Natural killer cell treated with Interleukin-12 subunit alpha and Interleukin-12 subunit beta and Interleukin-15 and Interleukin-18, amount 100 ng/mL, for 72 hours (primary cell): ENCODE measurements at places on chromosomes 16 and 17.

DNA sequence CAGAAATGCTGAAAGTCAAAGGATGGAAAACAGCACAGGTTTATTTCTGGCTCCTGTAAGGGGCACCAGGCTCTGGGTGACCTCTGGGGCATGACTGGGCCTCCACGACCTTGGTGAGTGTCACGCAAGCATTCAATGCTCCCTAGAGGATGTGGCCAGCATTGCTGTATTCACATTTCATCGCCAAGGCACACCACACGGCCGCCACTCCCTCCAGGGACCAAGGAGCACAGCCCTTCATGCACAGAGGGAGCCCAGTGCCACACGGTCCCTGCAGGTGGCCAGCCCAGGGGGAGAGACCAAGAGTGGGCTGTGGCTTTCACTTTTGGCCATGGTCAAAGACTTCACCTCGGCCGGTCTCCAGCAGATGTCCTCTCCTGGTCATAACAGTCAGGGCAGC, 137.4 kb upstream of the TNRC6C start:
- DNase-seq: no peak

DNA sequence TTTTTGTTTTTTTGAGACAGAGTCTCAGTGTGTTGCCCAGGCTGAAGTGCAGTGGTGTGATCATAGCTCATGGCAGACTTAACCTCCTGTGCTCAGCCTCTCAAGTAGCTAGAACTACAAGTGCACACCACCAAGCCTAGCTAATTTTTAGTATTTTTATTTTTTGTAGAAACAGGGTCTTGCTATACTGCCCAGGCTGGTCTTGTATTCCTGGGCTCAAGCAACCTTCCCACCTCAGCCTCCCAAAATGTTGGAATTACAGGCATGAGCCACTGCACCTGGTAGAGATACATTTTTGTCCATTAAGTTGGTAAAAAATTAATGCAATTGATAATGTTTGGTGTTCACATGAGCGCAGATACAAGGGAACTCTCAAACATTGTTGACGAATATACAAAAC, 22.2 kb upstream of the SRCIN1 start:
- no peak for DNase-seq

DNA sequence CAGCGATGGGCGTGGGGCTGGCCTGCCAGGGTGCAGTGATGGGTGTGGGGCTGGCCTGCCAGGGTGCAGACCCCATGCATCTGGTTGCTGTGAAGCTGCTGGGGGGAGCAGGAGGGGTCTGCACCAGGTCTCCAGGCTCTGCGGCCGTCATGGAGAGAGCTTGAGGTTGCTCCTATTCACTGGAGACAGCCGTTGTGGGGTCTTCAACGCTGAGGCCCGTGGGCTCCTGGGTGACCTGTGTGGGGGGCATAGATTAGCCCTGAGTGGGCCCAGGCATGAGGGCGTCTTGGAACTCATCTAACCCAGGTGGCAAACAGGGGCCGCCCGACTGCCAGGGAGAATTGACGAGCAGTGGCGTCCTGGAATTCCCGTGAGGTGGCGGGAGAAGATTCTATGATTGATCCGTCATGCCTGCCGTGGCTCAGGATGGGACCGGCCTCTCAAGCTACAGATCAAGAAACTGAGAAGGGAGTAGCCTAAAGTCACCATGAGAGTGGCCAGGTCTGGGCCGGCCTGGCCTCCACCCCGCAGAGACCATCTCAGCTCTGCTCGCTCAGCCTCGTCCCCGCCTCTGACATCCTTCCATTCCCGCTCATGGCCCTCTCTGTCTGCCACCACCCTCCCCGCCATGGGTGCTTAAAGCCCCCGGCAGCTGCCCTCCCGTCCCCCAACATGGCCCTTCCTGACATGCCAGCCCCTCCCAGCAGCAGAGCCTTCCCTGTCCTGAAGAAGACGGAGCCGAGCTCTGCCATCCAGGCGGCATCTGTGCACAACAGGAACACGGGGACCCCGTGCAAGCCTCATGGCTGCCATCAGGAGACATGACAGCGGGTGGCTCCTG, 50.7 kb upstream of the ACSF3 start:
- no peak for DNase-seq

DNA sequence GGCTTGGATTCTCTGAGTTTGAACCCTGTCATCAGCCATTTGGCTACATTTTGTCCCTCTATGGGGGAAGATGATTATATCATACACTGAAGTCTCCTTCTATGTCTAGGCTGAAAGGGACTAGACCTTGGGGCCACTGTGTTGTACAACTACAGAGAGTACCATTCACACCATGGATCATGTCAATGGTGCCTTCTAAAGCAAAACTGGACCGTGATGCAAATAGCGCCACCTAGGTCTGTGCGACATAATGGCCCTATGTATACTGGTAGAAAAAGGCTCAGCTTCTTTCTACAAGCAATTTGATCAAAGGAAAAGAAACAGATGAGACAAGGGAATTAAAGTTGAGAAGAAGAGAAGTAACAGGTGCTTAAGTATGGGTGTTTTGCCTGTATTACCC, 100.7 kb downstream of the LYRM1 start:
- DNase-seq: no peak

- no peak for DNase-seq
Observed at GRCh38 chr17:73166731-73167581, 2.1 kb downstream of the SSTR2 start.

DNA sequence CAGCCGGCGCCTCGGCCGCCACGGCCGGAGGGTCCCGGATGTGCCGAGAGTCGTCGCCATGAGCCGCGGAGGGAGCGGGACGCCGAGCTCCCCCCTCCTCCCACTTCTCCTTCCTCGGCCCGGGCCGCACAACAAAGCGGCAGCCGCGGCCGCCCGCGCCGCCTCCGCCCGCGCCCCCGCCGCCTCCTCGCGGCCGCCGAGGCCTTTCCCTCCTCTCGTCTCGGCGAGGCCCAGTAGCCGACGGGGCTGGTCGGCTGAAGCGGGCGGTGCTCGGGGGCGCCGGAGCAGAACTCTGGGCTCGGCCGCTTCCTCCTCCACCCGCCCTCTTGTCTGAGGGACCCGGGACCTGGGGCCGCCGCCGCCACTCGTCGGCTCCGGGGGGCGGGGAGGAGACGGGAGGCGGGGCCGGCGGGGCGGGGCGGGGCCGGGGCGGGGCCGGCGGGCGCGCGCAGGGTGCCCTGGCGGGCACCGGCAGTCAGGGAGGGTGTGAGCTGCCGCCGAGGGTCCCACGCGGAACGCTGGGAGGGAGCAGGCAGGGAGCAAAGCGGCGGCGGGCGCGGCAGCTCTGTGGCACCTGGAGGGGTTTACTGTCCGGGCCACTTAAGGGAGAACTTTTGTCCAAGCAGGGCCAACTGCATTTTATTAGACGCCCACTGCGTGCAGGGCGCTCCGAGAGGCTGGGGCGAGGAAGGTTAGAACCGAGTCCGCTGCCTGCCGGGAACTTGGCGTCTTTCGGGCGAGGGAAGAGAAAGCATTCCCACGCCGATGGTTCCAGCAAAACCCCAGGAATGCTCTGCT, at the start of gene SMURF2:
Gene SMURF2 (minus strand): TSS at position 332 of the 798 bp plus-strand sequence. CDS start 427 bp downstream, outside the sequence.
- DNase-seq: peak; percentile 87

- no peak for DNase-seq
Observed at GRCh38 chr17:80919331-80920311, 72.0 kb upstream of the CHMP6 start.

DNA sequence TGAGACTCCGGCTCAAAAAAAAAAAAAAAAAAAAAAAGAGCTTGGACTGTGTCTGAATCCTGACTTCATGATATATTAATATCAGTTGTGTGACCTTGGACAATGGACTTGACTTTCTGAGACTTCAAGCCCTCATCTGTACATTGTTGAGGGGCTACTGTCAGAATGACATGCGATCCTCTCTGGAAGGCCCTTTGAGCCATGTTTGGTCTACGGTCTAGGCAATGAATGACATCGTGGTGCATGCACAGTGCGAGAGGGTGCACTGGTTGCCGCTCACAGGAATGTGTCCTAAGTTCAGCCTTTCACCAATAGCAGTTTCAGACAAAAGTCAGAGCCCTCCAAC, 43.0 kb upstream of the ZNF629 start:
- no peak for DNase-seq

DNA sequence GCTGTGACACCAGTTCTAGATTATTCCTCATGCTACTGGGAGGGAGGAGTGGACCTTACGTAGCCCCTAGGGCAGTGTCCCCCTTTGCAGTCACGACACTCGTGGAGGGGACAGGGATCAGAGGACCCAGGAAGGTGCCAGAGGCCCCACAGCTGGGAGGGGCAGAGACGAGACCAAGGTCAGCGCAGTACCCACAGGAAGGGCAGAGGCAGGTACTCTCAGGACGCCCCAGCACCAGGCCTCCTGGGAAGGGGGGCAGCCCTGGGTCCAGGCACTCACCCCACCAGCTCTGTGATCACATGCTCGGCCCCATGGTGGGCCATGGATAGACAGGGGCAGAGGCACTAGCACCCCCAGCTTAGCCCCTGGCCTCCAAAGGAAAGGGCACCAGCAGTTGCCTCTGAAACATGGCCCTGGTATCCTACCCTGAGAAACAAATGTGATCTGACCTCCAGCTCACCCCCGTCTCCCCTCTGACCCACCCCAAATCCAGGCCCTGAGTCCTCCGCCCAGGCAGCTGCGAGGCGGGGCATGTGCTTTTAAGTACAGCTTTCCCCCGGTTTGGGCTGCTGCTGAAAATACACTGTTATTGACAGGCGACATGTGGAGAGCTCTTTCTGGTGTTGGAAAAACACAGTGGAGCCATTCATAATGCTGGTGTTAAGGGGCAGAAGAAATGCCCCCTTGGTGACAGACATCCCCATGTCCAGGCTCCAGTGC, 361.9 kb downstream of the C16orf95 start:
- no peak for DNase-seq

GRCh38 chr16:52557236-52557635, 10.3 kb upstream of the TOX3 start:
- no peak for DNase-seq

- no peak for DNase-seq
Observed at GRCh38 chr17:58572846-58573245, 58.4 kb upstream of the MTMR4 start.

- DNase-seq: no peak
Observed at GRCh38 chr17:49996495-49997300, 1.7 kb upstream of the DLX3 start.

DNA sequence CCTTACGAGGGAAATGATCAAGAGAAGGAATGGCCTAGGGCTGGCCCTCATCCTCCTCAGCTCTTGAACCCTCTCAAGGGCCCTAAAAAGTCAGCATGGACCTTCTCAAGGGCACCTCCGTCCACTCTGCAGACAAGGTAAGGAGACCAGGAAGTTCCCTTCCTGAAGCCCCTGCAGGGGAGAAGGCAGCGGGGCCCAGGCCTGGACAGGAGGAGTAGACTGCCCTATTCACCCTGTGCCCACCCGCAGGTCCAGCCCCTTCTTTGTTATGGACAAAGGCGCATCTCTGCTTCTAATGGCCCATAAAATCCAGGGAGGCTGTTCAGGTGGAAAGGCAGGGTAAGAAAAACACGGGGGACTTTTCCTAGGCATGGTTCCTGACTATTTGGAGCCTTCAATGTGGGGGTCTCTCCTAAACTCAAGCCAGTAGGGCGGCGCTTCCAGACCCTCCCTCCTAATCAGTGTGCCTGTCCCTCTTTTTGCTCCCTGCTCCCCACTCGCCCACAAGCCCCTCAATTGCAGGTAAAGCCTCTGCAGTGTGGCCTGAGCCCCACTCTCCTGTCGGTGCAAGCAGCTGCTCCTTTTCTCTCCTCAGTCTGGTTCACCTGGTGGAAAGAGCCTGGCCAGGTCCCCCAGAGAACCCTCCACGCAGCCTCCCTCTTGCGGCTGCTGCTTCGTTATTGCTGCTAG, 28.2 kb downstream of the AXIN2 start:
- no peak for DNase-seq

GRCh38 chr17:58120195-58120822, 27.9 kb upstream of the OR4D1 start:
- no peak for DNase-seq

DNA sequence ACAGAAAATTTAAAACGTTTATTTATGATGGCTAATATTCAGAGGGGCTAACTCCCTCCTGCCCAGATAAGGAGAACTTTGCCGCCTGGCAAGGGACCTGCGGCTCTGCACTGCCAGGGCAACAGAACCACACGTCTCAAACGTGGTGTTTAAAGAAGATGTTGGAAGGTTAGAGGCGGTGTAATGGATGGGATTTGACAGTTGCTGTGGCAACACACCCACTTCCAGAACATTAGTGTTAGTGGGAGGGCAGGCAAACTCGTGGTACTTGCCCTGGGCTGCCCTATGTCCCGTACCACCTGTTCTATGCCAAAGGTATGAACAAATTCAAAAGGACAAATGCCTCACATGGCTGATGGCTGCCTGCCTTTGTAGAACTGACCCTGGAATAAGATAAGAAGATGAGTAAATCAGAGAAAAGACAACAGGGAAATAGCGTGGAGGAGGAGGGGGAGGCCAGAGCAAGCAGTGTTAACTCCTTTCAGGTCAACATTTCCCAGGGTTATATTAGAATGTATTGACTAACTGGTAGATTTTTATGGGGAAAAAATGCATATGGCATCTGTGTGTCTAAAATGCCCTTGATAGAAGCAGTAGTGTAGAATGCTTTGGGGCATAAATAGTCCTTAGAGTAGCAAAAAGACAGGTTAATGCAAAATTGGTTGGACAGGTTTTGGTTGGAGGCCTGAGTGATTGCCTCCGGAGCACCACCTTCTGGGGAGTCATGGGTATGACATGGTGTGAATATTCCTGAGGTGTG, 30.8 kb downstream of the HLF start:
- DNase-seq: no peak

- DNase-seq: peak; percentile 53
Observed at GRCh38 chr17:77677630-77678029, 280.9 kb upstream of the TNRC6C start.

GRCh38 chr16:71626018-71626857, at the start of gene MARVELD3:
TSS of gene MARVELD3 (plus strand) at chr16:71626184. CDS start at chr16:71626230, 46 bp downstream.
- no peak for DNase-seq

- DNase-seq: no peak
Observed at GRCh38 chr16:23283571-23283970, 18.5 kb upstream of the SCNN1B start.

DNA sequence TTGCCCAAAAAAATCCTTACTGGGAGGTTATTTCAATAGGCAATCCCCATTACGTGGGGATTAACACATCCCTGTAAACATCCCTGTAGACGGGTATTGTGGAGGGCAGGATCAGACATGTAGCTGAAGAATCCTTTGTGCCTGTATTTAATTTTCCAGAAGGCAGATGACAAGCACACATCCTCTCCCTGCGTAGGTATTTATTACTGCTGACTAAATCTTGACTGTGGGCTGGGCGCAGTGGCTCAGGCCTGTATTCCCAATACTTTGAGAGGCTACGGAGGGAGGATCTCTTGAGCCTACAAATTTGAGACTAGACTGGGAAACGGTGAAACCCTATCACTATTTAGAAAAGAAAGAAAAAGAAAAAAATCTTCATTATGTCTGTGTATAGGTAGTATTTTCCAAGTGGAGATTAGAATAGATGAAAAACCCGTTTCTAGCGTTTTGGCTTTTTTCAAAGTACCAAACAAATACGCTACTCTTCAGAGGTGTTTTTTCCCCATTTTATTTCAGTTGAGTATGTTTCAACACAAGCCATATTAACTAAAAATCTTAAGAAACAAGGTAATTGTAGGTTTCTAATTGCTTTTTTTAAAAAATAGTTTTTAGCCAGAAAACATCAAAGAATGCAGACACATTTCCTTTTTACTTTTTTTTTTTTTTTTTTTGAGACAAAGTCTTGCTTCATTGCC, 1.5 kb upstream of the MARF1 start:
- DNase-seq: no peak
